ENCODE measurements at places on chromosomes 4 and X. TPM values are rescaled to one million over a fixed set of nuclear protein-coding genes. Genes with fewer than 3 reads are reported as not detected.

The AKAP17A gene
- total RNA-seq = 36.1 TPM

The MAGEE2 gene
- total RNA-seq = not detected

The ADAMTS3 gene
- not detected for total RNA-seq

The SORCS2 gene
- 4.1 TPM for total RNA-seq

The GASK1B gene
- 0.39 TPM for total RNA-seq

The FRMD7 gene
- not detected for total RNA-seq

The ZCCHC12 gene
- total RNA-seq = 0.19 TPM

The TMPRSS11A gene
- not detected for total RNA-seq

The MGAT4D gene
- not detected for total RNA-seq

Data from A549 treated with CORT108297 at 1 μM for 4 hours (cell line).